ENCODE measurements at places on chromosomes 12 and 14. TPM values are rescaled to one million over a fixed set of nuclear protein-coding genes. Genes with fewer than 3 reads are reported as not detected.

Gene LUM
- 185 TPM for total RNA-seq

Gene SERPINA3
- 1,762 TPM for total RNA-seq

Gene ADAM21
- 0.13 TPM for total RNA-seq

Gene SLC6A12
- 130 TPM for total RNA-seq

DNA sequence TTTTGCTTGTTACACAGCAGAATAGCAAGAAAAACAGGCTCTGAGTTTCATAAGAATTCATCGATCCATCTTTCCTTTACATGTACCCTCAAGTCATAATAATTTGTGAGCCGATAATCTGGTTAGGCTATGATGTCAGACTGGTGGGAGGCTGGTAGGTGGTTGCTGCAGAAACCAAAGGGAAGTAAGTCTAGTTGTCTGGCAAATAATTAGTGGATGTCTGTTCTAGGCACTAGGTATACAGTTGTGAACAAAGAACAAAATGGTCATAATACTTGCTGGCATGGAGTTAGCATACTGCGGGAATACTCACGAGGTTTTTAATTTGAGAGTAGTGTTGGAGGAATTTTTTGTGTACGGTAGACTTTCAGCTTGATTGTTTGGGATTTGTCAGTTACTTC lies 8.8 kb downstream of the SUSD6 start:
- no peak overlapping the region for H3K4me3 ChIP-seq
- DNase-seq = no peak

DNA sequence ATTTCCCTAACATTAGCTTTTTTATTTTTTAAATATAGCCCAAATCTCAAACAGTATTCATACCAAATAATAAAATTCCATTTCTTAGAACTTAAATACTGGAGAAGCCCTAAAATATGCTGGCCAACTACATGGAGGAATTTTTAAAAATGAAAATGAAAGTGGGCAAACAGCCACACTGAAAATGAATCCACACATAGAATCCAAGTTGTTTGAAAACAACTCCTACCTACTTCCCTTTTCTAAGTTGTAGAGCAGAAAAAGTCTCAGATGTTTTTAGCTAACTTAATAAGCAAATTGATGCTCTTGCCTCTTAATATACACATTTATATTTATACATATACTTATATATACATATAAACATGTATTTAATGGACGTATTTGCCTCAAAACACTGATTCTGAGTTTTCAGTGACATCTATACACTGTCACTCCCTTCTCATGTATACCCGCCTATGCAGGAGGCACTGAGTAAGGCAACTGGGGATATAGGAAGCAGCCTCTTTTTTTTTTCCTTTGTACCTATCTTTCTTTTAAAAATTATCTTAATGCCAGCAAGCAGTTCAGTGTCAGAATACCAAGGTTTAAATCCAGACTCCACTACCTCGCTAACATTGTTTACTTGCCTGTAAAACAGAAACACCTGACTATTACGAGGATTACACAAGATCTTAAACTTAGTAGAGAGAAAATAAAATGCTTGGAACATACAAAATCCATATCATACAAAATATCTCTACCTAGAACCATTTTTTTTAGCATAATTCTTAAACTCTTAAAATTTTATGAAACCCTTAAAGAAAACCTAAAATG lies 13.3 kb downstream of the DICER1 start:
- DNase-seq = no peak
- H3K27me3 ChIP-seq = no peaks in the 10 kb centered on the region
- peaks cover 2% of the 10 kb centered on the region for H3K36me3 ChIP-seq
- no peak overlapping the region for H3K27ac ChIP-seq
- H3K4me1 ChIP-seq = peaks cover 22% of the 10 kb centered on the region

DNA sequence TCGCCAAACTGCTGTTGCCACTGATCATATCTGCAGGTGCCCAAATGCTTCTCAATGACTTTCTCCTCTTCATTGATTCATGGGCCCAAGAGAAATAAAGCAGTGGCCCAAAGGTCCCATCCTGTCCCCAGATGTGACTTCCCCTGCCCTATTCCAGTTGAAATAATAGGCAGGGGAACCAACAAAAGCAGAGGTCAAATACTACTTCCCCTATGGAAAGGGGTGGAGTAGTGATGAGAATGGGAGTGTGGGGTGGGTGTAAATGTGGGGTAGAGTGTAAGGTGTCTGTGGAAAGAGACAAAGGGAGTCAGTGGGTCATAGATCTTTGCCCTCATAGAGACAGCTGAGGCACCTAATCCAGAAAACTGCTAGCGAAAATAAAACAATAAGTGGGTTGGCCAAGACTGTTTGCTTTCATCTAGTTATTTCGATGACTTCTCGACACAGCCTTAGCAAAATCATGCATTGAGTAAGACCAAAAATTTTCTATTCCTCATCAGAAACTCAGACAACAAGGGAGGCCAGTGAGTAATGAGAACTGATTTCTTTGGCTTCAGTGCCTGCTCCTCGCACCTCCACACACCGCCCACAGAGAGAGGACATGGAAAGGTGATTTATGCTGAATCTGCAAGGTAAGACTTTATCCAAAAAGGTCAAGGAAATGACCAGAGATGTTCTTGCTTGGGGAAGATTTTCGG lies 10.9 kb upstream of the IL22 start:
- no peaks in the 10 kb centered on the region for H3K36me3 ChIP-seq
- no peak for DNase-seq
- no peak overlapping the region for H3K27ac ChIP-seq

DNA sequence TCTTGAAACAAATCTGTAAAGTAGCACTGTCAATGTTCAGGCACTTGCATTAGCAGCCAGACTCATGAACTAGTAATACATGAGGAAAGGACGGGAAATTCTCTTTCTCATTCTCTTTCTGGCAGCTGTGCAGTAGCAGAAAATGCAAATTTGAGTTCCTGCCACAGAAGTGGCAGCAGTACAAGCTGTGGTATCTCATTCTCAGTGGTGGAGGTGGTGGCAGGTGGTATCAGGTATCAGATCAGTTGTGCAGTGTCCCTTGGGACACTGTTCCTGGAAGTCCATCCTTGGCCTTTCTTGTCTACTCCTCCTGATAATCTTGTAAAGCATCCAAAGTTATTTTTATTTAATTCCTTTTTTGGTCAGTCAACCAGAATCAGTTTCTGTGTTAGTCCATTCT lies 103.0 kb downstream of the C12orf42 start:
- no peak for DNase-seq
- H3K27ac ChIP-seq = no peak overlapping the region
- H3K4me1 ChIP-seq = no peaks in the 10 kb centered on the region
- no peaks in the 10 kb centered on the region for H3K36me3 ChIP-seq
- no peak overlapping the region for H3K4me3 ChIP-seq
- no peaks in the 10 kb centered on the region for H3K27me3 ChIP-seq

DNA sequence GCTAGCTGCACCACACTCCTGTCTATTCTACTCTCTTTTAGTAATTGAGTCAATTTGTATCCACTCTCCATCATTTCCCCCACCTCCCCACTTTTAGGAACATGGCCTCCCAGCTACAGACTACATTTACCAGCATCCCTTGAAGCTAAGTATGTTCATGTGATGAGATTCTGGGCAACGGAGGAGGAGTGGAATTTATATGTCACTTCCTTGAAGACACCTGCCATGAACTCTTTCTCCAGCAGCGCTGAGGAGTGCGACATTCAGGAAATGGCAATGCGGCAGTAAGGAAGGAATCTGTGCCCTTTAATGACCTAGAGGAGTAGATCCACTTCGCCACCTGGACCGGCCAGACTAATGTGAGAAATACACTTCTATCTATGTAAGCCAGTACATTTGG lies 243.7 kb upstream of the DIO2 start:
- no peak overlapping the region for H3K4me3 ChIP-seq
- no peak for DNase-seq
- no peak overlapping the region for H3K27ac ChIP-seq
- no peaks in the 10 kb centered on the region for H3K36me3 ChIP-seq
- no peaks in the 10 kb centered on the region for H3K27me3 ChIP-seq

DNA sequence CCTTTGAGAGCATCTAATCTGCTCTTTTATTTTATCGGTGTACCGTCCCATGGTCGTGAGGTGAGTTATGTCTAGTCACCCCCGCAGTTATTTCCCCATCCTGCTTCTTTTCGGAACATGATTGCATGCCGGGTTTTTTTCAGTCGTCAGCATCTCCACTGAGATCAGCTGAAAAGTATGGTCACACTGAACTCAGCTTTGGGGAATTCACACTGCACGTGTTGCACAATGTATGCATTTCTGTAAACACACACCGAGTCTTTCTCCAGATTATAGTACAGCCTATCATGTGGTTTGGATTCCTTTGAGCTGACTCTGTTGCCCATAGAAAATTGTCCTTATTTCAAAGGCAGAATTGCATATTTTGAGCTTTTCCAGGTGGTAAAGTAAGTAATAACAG lies 24.6 kb downstream of the PLXNC1 start:
- H3K4me1 ChIP-seq = no peaks in the 10 kb centered on the region
- H3K36me3 ChIP-seq = no peaks in the 10 kb centered on the region
- DNase-seq = no peak

DNA sequence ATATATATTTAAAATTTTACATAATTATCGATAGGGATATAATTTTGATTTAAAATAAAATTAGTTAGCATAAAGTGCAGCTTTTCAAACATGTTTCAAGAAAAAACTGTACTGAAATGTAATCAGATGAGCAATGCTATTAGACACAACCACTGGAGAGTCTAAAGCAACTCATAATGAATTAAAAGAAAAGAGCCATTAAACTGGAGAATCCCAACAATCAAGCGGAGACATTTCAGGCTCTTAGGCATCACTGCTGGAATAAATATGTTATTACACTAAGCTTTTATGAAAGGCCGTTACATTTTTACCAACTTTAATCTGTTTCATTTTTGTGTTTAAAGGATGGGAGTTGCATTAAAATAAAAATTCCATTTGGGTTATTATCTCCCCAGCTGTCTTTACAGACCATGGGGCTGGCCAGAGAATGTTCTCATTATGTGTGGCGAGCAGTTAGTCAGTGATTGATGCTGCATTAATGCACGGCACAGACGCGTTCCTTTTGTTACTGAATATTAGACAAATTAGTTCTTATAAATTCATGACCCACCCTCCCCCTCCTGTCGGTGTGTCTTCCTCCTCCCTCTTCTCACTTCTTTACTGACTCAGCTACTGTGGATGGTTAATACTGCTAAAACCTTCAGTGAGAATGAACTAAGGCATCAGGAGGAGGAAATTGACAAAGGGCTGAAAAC lies 156.8 kb downstream of the PDZRN4 start:
- no peak overlapping the region for H3K4me3 ChIP-seq
- DNase-seq = no peak
